Cerebellar cortex (tissue), 1 donor: ENCODE measurements at places on chromosomes 13 and 19.

DNA sequence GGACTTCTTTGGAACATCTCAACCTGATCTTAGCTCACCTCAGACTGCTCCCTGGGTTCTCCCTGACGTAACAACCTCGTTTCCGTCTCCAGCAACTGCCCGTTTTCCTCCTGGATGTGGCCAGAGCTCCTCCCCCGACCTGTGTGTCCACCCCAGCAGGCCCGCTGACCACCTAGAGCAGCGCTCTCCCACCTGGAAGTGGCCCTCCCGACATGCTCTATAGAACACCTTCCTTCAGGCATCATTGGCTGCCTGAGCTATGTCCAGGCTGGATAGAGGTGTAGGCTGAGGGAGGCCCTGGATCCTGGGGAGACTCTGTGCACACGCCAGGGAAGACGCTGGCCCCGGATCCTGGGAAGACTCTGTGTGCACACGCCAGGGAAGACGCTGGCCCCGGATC, 81.3 kb downstream of the TEX29 start:
- DNase-seq: no peak

DNA sequence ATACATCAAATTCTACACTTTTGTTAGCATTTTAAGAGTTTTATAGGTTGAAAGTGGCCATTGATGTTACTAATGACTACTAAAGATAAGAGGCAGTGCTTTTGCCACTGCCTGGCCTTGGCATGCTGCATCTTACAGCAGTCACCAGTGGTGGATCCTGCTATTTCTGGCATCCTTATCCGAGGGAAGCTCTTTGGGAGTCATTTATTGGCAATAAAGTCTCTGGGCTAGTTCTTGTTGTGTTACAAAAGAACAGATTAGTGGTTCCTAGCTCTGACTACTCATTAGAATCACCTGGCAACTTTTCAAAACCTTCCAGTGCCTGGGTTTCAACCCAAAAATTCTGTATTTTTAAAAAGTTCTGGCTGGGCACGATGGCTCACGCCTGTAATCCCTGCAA, 94.5 kb downstream of the ZMYM2 start:
- no peak for DNase-seq

GRCh38 chr13:36919171-36919832, 736 bp downstream of the SMAD9 start:
- peak; percentile 48 for DNase-seq

DNA sequence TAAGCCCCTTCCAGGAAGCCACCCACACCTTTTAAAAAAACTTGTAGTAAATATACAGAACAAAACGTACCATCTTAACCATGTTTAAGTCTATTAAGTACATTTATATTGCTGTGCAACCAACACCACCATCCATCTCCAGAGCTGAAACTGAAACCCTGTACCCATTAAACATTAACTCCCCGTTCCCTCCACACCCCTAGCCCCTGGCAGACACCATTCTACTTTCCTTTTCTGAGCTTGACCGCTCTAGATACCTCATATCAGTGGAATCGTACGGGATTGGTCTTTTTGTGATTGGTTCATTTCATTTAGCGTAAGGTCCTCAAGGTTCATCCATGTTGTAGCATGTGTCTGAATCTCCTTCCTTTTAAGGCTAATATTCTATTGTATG, 13.0 kb upstream of the SPATA13 start:
- DNase-seq: no peak

DNA sequence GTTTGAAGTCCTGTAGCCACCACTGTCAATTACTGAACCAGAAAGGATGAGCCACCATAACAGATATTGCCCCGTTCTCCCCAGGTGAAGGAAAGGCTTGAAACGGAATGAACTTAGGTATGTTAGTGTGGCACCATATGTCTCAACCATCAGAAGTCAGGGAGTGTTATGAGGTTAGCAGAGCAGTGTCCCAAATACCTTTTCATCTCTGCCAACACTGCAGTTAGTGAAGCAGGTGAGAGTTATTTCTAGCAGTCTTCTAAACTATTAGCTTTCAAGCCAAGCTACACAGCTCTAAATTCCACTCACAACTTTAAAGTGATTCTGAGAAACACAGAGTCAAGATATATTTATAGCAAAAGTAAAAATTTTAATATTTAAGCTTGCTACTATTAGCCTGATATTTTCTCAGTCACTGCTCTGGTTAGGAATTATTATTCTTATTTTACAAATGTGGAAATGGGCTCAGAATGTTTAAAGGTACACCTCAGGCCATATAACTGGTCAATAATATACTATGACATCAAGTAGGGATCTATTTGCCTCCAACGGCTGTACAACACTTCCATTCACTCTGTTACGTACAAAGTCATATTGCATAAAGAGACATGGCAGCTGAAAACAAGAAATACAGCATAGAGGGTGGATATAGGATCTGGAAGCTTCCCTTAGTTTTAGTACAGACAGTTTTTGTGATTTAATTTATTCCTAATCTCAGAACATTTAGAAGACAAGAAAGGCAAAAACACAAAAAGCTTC, 1527.1 kb upstream of the PRR20A start:
- peak; percentile 3 for DNase-seq

GRCh38 chr19:38662537-38663155, 15.2 kb downstream of the ACTN4 start:
- no peak for DNase-seq

- DNase-seq: no peak
These were observed 15.0 kb downstream of the KATNAL1 start for GRCh38 chr13:30292325-30292724.

DNA sequence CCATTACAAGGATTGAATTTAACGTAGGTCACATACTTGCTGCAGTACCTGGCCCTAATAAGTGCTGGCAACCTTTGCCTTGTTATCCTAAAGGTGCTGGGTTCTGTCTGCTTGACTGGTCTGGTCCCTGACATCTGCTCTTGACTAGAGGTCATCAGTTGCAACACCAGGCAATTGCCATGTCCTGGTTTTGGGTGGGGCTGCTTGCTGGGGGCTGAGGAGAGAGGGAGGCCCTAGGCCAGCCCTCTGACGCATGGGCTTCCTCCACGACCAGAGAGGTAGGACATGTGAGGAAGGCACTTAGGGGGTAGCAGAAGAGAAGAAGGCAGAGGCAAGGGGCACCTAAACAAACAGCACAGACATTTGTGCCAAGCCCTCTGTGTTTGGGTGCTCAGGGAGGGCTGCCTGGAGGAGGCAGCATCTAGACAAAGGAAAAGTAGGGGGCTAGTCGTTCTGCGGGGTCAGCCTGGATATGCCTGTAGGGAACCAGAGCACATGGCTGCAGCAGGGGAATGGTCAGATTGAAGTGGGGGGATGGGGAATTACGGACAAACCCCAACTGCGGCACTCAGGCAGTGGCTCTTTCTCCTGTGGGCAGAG, 21.7 kb downstream of the VSTM2B start:
- no peak for DNase-seq
